NCI-H2171 (cell line): ENCODE measurements at places on chromosomes 7 and 10.
A peak's percentile ranks its signal among the peaks of the same experiment; 100 is the strongest.

GRCh38 chr10:77253147-77253545 is 384.5 kb downstream of the KCNMA1 start:
- DNase-seq = peak; percentile 47

DNA sequence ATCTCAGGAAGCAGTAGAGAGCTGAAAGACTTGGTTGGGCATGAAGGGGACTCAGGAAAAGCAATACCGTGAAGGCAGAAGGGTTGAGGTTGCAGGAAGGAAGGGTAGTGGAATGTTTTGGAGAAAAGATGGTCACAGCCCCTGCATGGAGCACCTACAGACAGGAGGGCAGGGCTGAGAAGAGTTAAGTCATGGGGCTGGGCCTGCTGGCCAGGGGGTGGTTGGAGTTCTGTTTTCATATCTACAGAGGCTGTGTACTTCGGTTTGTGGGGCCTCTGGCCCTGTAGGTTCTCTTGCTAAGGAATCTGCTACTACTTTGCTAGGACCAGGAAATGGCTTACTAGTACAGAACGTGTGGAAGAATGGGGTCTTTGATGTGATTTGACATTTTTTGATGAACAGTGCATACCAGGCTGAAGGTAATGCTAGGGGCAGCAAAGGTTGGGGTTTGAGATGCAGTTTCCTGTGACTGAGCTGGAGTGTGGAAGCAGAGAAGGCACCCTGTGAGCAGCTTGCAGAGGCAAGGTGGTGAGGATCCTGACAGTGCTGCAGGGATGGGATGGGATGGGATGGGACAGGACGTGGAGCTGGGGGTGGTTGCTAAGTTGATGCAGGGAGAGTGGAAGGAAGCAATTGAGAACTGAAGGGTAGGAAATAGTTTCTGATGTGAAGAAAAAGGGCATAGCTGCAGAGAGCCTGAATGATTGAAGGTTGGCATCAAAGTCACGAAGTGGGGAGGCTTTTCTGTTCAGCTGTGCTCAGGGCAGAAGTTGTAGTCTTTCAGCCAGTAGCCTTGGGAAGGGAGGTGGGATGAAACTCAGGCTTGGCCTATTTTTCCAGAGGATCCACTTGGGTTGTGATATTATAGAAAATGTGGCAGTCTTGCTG is 7.8 kb downstream of the RPS24 start:
- no peak for DNase-seq

- no peak for DNase-seq
These were observed 43.7 kb downstream of the CH25H start for GRCh38 chr10:89163265-89163995.

- peak; percentile 13 for DNase-seq
These were observed 17.2 kb upstream of the SLC18A3 start for GRCh38 chr10:49592726-49593563.

- no peak for DNase-seq
These were observed 4.6 kb downstream of the KCNIP2 start for GRCh38 chr10:101839002-101839401.

DNA sequence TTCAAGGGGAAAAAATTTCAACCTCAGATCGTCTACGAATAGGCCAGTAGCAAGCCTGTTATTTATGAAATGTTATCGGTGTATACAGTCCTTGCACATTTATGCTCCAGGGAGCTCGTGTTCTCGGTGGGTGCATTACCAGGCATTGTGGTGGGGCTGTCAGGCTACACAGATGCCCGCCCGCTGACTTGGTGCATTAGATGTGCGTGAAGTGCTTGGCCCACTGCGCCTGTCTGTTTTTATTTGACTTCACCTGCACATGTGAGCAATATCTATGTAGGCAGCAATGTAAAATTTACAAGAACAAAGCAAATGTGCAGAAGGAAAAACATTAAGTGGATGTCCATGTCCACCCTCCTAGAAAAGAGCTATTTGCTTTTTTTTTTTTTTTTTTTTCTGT is 2.8 kb downstream of the FOXK1 start:
- no peak for DNase-seq

DNA sequence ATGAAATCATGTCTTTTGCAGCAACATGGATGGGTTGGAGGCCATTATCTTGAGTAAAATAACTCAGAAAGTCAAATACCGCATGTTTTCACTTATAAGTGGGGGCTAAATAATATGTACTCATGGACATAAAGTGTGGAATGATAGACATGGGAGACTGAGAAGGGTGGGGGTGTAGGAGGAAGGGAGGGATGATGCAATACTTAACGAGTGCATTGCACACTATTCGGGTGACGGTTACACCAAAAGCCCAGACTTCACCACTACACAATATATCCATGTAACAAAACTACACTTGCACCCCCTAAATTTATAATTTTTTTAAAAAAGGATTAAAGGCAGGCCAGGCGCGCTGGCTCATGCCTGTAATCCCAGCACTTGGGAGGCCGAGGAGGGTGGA is 13.6 kb downstream of the LGI1 start:
- no peak for DNase-seq

DNA sequence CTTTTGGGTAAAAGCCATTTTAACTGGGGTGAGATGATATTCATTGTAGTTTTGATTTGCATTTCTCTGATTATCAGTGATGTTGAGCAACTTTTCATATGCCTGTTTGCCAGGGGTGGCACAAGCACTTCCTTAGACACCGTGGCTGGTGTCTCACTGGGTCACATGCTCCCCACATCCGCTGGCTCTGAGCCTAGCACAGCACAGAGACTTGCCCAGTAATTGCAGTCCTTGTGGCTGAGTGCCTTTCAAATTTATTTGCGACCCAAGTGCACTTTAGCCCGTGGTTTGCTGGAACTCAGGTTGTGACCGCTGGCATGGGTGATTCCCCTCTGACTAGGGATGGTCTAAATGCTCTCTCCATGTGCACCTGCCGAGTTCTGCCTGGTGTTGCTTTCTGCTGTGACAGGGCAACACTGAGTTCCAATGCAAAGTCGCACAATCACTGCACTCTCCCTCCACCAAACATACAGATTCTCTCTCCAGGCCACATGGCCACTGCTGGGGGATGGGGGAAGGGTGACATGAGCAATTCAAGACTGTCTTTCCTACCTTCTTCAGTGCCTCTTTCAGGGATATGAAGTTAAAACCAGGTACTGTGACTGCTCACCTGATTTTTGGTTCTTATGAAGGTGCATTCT is 66.5 kb downstream of the ZNF277 start:
- DNase-seq = no peak

GRCh38 chr10:112698133-112698817 is 251.3 kb downstream of the VTI1A start:
- DNase-seq = no peak

- DNase-seq = no peak
These were observed 4.6 kb upstream of the ADRA2A start for GRCh38 chr10:111072232-111072631.

GRCh38 chr7:31074403-31075085 is 22.4 kb downstream of the ADCYAP1R1 start:
- DNase-seq = no peak

DNA sequence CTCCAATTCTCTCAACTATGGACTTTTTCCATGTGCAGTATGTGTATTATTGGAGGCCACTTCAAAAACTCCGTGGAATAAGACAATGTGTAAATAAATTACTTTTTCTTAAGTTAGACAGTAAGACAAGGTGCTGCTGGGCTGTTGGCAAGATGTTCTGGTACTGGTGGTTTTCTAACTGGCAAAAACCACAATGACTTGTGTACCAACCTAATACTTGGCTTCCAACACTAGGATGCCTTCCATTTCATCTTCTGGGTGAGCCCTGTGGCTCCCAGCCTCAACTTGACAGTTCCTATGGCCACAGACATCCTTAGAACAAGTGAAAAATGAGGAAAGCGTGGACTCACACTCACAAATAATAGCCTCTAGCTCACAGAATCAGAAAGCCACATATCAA is 77.0 kb downstream of the OSBPL3 start:
- no peak for DNase-seq

DNA sequence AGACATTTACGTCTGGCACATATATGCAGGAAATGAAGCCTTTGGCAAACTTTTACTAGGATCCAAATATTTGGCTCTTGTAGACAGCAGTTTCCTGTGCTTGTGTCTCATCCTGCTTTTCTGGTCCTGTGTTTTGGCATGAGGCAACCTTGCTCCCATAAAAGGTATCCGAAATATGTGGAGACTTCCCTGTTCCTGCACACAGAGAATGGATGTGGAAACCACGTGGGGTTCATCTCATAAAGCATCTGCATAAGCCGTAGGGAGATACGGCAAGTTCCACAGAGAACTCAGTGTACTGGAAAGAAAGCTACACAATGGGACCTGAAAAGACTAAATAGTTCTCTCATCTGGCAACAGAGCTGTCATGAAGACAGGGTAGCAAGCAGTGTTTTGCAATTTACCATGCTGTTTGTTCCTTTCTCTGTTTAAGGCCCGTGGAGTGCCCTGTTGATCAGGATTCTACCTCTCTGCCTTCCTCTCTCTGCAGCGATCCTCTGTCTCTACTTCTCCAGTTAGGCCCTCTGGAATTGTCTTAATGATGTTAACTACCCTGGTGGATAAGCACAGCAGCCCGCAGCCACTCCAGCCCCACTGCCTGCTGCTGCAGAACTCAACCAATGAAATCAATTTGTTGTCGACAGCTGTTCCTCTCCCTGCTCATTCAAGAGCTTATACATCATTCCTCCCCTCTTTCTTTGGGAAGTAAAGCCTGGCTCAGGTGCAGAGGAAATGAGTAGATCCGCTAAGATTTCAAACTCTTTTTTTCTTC is 293.6 kb downstream of the CSTF2T start:
- DNase-seq = no peak

GRCh38 chr10:68611227-68611626 is 51.1 kb downstream of the TET1 start:
- DNase-seq = no peak

GRCh38 chr7:93889261-93889660 is 1.3 kb downstream of the TFPI2 start:
- no peak for DNase-seq

- DNase-seq = no peak
These were observed 223.2 kb downstream of the PRKG1 start for GRCh38 chr10:51297438-51297837.

- DNase-seq = no peak
These were observed 11.3 kb downstream of the GRB10 start for GRCh38 chr7:50771120-50772002.

- no peak for DNase-seq
These were observed 3.5 kb upstream of the ATP6V0E2 start for GRCh38 chr7:149870274-149870673.

- DNase-seq = peak; percentile 41
These were observed 29.4 kb upstream of the AMPH start for GRCh38 chr7:38660427-38661099.
